ENCODE measurements at places on chromosomes 5 and 9.

GRCh38 chr5:61618577-61618976 is 286.5 kb downstream of the ZSWIM6 start:
- DNase-seq = no peak

GRCh38 chr5:32503261-32503660 is 58.7 kb upstream of the ZFR start:
- no peak for DNase-seq

GRCh38 chr5:15558240-15558639 is 58.3 kb downstream of the FBXL7 start:
- DNase-seq = no peak

DNA sequence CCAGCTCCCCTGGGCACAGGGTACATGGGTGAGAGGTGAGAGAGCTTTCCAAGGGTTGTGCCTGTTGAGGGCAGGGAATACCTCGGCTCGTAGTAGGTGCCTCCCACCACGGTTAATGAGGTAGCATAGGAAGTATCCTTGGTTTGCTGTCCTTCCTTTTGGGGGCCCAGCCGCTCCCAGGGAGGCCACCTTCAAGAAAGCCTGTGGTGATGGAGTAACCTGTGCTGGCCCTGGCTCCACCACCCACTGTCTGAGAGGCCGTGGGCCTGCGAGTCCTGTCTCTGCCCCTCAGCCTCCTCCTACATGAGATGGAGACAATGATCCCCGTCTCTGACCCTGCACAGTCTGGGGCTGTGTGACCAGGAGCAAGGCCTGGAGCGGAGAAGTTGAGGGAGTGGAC is 40.8 kb downstream of the COL27A1 start:
- no peak for DNase-seq

- no peak for DNase-seq
Measured at GRCh38 chr9:2128141-2128540, 113.0 kb downstream of the SMARCA2 start.

DNA sequence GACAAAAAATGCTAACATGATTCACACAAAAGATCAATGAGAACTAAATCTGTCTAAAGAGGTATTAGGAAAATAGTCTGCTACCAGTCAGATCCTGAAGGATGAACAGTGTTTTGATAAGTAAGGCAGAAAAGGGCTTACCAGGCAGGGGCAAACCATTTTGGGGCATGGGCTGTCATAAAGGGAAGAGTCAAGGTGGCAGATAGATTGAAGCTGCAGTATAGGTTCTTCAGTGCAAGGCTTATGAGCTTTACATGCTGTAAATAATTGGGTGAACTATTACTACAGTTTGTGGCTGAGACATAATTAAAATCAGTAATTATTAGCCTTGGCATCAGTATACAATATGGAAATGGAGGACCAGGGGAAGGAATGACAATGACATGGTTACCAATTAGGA is 21.8 kb downstream of the CSNK1A1 start:
- no peak for DNase-seq

DNA sequence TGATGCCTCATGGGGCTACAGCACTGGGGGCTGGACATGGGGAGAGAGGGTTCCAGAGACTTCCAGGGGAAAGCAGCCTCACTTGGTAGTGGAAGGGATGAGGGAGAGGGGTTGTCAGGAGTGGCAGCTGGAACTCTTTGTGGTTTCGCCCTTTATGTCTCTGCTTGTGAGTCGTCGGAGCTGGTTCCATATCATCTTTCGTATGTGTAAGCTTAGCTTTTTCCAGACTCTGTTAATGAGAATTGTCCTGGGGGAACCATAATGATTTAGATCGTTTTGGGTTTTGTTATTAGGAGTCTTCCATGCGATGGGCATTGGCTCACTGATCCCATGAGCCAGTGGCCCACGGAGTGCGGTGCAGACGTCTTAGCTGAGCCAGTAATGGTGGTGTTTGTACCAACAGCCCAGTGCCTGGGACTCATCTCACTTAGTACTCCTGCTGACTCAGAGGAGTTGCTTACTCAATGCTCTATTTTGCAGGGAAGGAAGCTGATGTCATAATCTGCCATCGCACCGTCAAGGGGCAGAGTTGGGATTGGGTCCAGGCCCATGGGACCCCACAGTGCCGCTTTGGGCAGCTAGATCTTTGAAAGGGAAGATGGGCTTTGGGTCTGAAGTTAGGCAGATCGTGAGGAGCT is 48.5 kb downstream of the NEK6 start:
- DNase-seq = no peak

DNA sequence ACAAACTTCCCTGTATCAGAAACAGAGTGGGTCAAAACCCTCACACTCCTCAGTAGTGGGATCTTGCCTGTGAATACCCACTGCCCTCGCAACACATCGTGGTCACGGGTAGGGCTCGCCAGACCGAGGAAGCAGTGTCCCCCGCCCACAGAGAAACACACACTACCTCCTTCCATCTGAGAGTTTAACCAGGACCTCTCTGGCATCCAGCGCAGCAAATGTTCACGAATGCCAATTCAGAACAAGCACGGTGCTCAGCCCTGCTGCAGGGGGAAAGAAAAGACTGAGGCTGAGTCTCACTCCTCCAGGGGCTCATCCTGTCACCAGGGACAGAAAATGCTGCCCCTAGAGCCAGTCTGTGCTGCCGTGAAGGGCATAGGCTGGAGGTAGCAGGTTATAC is 42.5 kb upstream of the SYNPO start:
- no peak for DNase-seq

GRCh38 chr5:4413996-4414395 is 726.1 kb upstream of the ADAMTS16 start:
- no peak for DNase-seq

- DNase-seq = no peak
Measured at GRCh38 chr5:74336297-74336696, 304.2 kb downstream of the ENC1 start.

- DNase-seq = no peak
Measured at GRCh38 chr9:83596899-83597504, 25.9 kb upstream of the IDNK start.

Measured in CD8-positive, alpha-beta memory T cell (primary cell).